ENCODE measurements at places on chromosomes 4 and X.
A peak's percentile ranks its signal among the peaks of the same experiment; 100 is the strongest.

GRCh38 chr4:140170299-140170698, 16.3 kb upstream of the MAML3 start:
- DNase-seq, result no peak

GRCh38 chr4:78291277-78291676, 234.2 kb downstream of the FRAS1 start:
- no peak for DNase-seq

DNA sequence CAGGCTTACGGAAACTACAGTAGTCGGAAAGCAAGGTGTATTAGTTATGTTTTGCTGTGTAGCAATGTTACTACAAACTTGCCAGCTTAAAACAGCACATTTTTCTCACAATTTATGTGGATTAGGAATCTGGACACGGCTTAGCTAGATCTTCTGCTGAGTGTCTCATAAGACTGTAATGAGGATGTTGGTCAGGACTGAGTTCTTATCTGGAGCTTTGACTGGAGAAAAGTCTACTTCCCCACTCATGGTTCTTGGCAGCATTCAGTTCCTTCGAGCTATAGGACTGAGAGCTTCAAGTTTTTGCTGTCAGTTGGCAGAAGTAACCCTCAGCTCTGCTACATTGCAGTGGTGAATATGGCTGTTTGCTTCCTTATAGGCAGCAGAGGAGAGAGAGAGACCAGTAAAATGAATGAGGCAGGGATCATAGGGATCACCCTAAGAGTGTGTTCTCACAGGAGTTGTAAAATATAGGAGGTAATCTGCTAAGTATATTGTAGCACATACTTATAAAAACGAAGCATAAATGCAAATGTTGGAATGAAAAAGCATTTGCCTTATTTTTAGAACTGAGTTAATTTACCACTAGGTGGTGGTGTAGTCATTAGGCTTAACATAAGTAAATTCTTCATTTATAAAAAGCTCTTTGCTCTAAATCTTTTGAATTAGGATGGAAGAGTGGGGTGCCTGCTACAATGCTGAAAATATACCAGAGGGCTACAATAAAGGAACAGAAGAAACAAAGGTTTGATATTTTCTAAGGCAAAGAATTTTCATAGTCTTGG, 38.6 kb downstream of the ALG13 start:
- DNase-seq, result no peak

DNA sequence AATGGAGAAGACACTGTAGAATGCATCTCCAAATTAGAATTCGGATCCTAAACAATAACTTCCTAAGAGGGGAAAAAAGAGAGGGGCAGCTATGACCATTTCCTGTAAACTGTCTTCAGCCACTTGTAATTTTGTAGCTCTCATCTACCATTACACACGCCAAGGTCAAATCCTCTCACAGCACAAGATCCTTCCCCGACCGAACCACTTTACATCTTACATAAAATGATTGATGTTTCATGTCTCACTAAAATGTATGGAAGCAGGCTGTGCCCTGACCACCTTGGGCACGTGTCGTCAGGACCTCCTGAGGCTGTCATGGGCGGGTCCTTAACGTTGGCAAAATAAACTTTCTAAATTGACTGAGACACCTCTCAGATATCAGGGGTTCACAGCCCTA, 24.1 kb upstream of the PBDC1 start:
- DNase-seq, result no peak

GRCh38 chr4:153207567-153207966, 3.3 kb downstream of the TRIM2 start:
- no peak for DNase-seq

- DNase-seq, result no peak
Measured at GRCh38 chrX:47573341-47574075, 8.7 kb upstream of the TIMP1 start.

DNA sequence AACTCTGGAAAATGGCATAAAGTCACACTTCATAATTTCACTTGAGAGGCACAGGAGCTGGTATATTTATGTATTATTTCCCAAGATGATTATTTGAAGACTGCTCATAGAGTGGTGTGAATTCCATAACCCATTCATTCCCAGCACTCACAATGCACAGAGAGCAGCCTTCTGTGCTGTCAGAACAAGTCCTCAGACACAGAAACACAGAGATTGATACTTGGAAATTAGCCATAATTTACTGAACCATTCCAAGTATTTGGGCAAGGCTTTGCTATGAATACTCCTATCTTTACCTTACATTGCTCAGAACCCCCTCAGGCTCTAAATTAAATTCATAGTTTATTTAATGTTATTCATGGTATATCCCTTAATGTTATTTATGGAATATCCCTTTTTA, 53.6 kb downstream of the PABPC4L start:
- DNase-seq, result no peak

- peak; percentile 39 for DNase-seq
Measured at GRCh38 chr4:114659386-114660008, 60.9 kb downstream of the UGT8 start.

DNA sequence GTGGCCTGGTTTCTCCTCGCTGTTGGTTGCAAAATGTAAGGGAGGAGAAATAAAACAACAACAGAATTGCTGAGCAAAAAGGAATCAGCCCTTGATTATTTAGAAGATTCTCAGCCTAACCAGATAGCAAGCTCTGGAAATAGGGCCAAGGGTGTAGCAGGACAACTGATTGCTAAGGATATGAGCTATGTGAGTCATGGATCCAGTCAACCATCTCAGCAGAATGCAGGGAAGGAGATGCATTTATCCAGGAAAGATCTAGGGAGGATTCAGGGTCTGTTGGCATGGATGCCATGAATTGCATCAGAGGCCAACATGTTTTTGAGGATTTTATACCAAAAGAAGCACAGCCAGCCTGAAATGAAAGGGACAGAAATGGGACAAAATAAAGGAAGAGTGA, 2.2 kb upstream of the XAGE3 start:
- DNase-seq, result no peak

- DNase-seq, result no peak
Measured at GRCh38 chr4:121932212-121932974, 19.5 kb downstream of the TRPC3 start.

DNA sequence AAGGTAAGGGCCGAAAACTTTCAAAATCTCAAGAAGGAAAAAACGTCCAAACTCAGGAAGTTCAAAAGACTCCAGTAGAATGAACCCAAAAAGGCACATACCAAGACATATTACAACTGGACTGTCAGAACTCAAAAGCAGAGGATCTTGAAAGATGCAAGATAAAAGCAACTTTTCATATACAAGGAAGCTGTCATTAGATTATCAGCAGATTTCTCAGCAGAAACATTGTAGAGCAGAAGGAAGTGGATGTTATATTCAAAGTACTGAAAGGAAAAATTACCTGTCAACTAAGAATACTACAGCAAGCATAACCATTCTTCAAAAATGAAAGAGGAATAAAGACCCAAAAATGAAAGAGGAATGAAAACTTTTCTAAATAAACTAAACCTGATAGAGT, 224.9 kb downstream of the FAT4 start:
- no peak for DNase-seq

DNA sequence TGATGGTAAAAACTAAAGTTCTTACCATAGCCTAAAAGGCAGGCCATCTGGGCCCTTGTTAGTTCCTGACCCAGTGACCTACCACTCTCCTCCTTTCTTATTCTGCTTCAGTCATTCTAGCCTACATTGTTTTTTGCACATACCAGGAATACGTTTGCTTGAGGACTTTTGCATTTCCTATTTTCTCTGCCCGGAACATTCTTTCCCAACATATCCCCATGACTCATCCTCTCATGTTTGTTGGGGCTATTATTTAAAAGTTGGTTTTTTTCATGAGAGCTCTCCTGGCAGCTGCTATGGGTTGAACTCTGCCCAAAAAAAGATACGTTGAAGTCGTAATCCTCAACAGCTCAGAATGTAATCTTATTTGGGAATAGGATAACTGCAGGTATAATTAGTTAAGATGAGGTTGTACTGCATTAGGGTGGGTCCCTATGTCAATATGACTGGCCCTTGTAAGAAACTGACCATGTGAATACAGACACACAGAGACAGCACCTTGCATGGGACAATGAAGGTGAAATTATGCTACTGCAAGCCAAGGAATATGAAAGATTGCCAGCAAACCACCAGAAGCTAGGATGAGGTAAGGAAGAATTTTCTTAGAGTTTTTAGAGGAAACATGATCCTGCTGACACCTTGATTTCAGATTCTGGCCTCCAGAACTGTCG, 138.3 kb upstream of the PDHA2 start:
- no peak for DNase-seq

DNA sequence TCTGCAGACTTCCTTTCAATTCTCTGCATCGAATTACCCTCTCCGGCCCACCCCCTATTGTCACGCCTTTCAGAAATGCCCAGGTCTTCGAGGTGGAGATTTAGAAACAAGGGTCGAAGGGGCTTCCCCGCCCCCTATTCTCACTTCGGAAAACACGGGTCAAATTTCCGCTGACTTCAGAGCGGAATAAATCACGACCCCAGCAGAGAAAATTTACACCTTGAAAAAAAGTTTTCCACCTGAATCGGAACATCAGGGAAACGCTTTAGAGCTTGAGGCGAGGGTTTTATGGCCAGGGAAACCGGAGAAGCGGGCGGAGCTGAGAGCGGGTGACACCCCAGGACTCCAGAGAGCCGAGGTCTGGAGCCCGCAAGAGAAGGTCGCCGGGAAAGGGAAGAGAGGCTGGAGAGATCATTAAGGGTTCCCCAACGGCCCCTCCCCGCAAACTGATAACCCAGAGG, 1.6 kb downstream of the SHISA3 start:
- no peak for DNase-seq

DNA sequence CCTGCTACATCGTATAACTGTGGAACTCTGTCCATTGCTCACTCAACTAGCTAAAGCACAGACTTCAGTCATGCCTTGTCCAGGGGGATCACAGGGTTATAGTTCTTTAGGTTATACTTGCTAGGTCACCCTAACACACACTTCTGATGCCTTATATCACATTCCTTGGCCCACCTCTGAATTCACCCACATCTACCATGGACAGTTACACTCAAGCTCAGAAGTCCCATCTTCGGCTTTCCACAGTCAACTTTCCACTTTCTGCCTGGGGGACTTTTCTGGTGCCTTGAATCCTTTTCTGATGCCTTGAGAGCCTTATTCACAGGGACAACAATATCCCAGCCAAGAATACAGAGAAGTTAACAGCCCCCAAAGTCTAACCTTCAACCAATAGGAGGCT, 129.2 kb upstream of the MAOA start:
- DNase-seq, result no peak

GRCh38 chr4:136342666-136343065, 1189.6 kb downstream of the PCDH18 start:
- DNase-seq, result no peak

DNA sequence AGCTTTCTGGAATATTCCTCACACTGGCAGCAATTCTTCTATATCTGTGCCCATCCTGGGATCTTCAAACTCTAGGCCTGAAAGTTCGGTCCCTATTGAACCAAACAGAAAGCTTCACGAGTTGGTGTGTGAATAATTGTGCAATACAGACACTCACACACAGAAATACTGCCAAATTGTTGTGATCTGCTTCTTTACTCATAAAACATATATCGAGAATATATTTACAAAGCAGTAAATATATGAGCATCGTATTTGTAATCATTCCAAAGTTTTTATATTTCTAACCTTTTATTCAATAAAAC, 56.6 kb upstream of the BEX4 start:
- DNase-seq, result no peak

DNA sequence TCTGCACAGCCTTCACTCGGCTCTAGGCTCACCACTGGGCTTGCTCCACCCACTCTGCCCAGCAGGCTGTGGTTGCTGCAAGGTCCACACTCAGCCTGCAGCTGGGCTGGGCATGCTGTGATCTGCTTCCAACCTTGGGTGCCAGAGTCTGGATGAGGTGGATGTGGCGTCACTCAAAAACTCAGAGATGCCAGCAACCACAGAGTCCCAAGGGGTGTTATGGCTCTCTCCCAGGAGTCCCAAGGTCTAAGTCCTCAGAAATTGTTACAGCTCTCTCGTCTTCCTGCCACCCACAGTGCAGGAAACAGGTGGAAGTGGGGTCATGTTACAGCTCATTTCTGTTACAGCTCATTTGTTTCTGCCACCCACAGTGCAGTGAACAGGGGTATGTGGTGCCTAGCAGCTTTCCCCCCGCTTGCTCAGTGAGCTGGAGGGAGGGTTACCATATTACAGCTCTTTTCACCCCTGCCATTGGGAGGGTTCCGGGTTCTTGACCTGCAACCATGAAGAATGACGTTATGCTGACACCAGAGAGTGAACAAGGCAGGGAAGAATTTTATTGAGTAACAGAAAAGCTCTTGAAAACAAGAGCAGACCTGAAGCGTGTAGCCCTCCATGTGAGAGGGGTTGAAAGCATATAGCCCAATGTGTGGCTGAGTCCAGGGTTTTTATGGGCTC, 893.9 kb downstream of the PCDH7 start:
- no peak for DNase-seq

GRCh38 chr4:185665655-185666054, 130.3 kb upstream of the PDLIM3 start:
- no peak for DNase-seq

GRCh38 chrX:22383988-22384387, 111.3 kb downstream of the CBLL2 start:
- DNase-seq, result no peak

DNA sequence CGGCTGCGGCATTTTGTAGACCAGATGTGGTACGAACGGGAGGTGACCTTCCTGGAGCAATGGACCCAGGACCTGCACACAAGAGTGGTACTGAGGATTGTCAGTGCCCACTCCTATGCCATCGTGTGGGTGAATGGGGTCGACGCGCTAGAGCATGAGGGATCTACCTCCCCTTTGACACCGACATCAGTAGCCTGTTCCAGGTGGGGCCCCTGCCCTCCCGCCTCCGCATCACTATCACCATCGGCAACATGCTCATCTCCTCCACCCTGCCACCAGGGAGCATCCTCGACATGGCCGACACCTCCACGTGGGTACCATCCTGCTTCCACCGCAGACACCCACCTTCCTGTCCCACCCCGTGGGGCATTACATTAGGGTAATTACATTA, 46.2 kb downstream of the SMARCA5 start:
- no peak for DNase-seq

DNA sequence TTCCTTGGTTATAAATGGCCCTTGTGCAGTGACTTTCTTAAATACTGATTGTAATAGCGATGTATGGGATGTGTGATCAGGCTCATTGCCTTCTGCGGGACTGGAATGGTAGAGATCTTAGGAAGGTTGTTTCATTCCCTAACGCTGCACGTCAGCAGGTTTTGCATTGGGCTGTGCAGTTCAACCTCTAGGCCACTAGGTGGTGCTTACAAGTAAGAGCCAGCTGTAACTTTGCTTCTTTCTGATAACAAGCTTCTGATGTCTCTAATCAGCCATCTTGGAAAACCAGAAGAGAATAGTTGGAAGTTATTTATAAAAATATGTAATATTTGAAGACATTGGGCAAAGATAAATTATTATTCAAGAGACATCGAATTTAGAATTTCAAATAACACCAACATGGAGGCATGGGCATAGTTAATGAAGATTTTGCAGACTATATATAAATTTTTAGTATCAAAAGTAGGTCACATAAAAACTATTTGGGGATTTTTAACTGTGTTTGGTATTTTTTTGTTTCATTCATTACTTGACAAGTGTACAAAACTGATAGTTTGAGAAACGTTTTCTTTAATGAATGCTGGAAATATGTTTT, 339.7 kb upstream of the PCDH7 start:
- DNase-seq, result peak; percentile 2

- no peak for DNase-seq
Measured at GRCh38 chr4:185508181-185508580, 27.1 kb downstream of the PDLIM3 start.
